ENCODE measurements at places on chromosomes 1 and 21. TPM values are rescaled to one million over a fixed set of nuclear protein-coding genes. Genes with fewer than 3 reads are reported as not detected.

GRCh38 chr1:1916851-1917251 lies 1.8 kb downstream of the CALML6 start:
- H3K27me3 ChIP-seq, result no peaks in the 10 kb centered on the region
- no peak overlapping the region for H3K27ac ChIP-seq
- H3K36me3 ChIP-seq, result no peaks in the 10 kb centered on the region
- DNase-seq, result no peak

KRTAP19-1 gene
- not detected for total RNA-seq

ADORA3 gene
- not detected for total RNA-seq

GRCh38 chr1:150808121-150808520 lies at the start of gene CTSK:
TSS of gene CTSK (minus strand) at chr1:150808260. CDS start at chr1:150806805, 1,455 bp downstream.
- no peak for DNase-seq
- peaks cover 10% of the 10 kb centered on the region for H3K36me3 ChIP-seq
- no peaks in the 10 kb centered on the region for H3K27me3 ChIP-seq

SPRR2F gene
- not detected for total RNA-seq

XPR1 gene
- total RNA-seq, result 21.4 TPM

GRCh38 chr1:192573499-192573898 lies 2.1 kb upstream of the RGS1 start:
- H3K27ac ChIP-seq, result no peak overlapping the region
- H3K4me1 ChIP-seq, result no peaks in the 10 kb centered on the region
- H3K27me3 ChIP-seq, result no peaks in the 10 kb centered on the region
- peaks cover 5% of the 10 kb centered on the region for H3K36me3 ChIP-seq
- no peak for DNase-seq
- no peak overlapping the region for H3K4me3 ChIP-seq

DNA sequence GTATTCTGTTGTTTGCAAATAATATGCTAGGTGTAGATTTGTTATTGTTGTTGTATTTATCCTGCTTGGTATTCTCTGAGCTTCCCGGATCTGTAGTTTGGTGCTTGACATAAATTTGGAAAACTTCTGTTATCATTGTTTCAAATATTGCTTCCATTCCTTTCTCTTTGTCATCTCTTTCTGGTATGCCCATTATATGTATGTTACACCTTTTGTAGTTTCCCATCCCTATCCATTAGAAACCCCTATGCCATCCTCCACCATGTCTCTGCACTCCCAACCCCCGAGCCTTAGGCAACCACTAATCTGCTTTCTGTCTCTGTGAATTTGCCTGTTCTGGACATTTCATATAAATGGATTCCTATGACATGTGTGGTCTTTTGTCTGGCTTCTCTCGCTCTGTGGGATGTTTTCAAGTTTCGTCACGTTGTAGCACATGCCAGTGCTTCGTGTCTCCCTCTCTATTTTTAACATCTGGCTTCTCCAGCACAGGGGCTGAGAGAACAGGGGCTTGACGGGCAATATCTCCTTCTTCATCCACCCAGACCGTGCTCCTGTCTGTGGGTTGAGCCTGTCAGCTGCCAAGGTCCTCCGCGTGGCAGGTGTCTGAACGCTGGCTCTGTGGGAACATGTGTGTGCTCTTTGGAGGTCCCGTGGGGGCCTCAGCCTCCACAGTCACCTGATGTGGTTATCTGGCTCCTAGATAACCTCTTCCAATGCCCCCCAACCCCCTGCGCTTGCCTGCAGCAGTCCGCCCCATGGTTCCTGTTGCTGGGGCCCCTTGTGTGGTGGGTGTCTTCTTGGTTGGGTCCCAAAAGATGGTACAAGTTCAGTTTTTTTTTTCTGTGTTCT lies 32.8 kb upstream of the MAN1C1 start:
- DNase-seq, result no peak
- H3K4me1 ChIP-seq, result no peaks in the 10 kb centered on the region
- no peak overlapping the region for H3K4me3 ChIP-seq
- no peak overlapping the region for H3K27ac ChIP-seq
- H3K36me3 ChIP-seq, result no peaks in the 10 kb centered on the region
- H3K27me3 ChIP-seq, result no peaks in the 10 kb centered on the region

CFHR2 gene
- not detected for total RNA-seq

SYNC gene
- total RNA-seq, result 23.0 TPM

- peak overlapping the region; percentile 93 for H3K4me3 ChIP-seq
- H3K36me3 ChIP-seq, result peaks cover 5% of the 10 kb centered on the region
- DNase-seq, result no peak
Measured at GRCh38 chr1:156081180-156081916, 917 bp downstream of the MEX3A start.

- peak overlapping the region; percentile 69 for H3K4me3 ChIP-seq
- no peaks in the 10 kb centered on the region for H3K27me3 ChIP-seq
- H3K27ac ChIP-seq, result peak overlapping the region; percentile 82
- no peaks in the 10 kb centered on the region for H3K36me3 ChIP-seq
- peaks cover 43% of the 10 kb centered on the region for H3K4me1 ChIP-seq
Measured at GRCh38 chr1:27011976-27012563, 580 bp downstream of the TENT5B start.

DNA sequence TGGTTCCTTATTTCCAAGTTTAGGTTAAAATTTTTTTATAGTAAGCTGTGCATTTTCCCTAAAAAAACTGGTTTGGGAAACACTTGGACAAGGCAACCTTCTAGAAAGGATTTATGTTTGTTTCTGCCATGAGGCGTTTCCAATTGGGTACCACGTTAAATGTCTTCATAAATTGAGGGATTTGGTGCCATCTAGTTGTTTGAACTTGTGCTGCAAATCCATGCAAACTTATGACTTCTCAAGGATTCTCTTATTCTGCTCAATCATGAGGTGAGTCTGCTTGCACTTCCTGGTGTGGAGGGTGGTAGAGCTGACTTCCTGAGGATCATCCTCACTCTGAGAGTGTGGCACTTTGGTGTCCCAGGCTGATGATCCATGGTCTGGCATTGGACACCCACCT lies 123.3 kb downstream of the PCNX2 start:
- H3K4me1 ChIP-seq, result no peaks in the 10 kb centered on the region
- H3K27ac ChIP-seq, result no peak overlapping the region
- H3K36me3 ChIP-seq, result peaks cover 40% of the 10 kb centered on the region
- no peaks in the 10 kb centered on the region for H3K27me3 ChIP-seq

DNA sequence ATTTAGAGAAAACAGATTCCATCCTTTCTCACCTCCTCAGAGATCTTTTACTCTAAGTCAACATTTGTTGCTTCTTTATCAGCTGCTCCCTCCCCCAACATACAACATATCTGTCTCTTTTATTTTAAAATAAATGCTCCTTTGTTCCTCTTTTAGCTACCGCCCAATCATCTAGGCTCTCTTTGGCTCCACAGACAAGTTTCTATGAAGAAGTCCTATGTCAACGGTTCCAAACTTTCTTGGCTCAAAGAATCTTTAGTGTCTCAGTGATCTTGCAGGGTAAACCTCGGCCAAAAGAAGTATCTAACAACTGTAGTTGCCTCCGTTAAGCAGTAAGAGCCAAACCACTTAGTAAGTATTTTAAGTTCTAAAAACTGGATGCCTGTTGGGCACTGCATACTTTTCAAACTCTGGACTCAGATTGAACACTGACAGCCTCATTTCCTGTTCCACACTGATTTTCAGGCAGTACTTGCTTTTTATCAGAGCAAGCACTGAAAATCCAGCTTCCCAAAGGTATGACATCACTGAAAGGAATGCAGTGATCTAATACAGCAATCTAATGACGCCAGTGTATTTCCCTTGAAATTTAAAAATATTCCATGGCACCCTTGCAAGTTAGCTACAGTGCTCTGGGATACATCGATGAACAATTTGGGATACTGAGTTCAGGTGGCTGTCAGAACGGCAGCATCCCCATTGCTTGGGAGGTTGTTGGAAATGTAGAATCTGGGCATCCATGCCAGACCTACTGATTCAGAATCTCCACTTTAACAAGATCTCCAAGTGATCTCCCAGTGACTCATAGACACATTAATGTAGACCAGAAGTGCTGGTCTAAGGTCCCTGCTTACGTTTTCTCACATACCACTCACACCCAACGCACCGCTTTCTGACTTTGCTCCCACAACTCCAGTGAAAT lies 26.8 kb downstream of the EGLN1 start:
- H3K27ac ChIP-seq, result peak overlapping the region; percentile 86
- peaks cover 5% of the 10 kb centered on the region for H3K36me3 ChIP-seq
- peak overlapping the region; percentile 42 for H3K4me3 ChIP-seq

GRCh38 chr1:200654660-200655059 lies 15.0 kb downstream of the DDX59 start:
- peaks cover 47% of the 10 kb centered on the region for H3K36me3 ChIP-seq
- no peaks in the 10 kb centered on the region for H3K27me3 ChIP-seq
- H3K4me1 ChIP-seq, result no peaks in the 10 kb centered on the region
- no peak for DNase-seq
- no peak overlapping the region for H3K4me3 ChIP-seq
- no peak overlapping the region for H3K27ac ChIP-seq

DNA sequence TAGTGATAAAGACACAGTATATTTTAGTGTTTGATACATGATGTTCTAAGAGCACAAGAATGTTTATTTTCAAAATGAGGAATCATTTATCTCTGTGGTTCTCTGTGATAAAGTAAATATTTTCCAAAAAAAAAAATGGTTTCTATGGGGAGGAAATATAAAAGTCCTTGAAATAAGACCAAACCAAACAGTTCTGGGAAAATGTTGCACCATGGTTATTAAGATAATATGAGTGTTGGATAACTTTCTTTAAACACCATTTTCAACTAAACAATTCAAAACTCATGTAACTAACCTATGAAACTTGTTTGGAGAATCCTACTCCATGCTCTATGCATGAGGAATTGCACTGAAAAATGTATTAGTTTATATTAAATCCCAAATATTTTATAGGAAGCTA lies 184.6 kb downstream of the KCNT2 start:
- H3K27ac ChIP-seq, result peak overlapping the region; percentile 73
- peaks cover 36% of the 10 kb centered on the region for H3K4me1 ChIP-seq
- no peaks in the 10 kb centered on the region for H3K27me3 ChIP-seq
- no peak for DNase-seq
- peaks cover 32% of the 10 kb centered on the region for H3K36me3 ChIP-seq

DNA sequence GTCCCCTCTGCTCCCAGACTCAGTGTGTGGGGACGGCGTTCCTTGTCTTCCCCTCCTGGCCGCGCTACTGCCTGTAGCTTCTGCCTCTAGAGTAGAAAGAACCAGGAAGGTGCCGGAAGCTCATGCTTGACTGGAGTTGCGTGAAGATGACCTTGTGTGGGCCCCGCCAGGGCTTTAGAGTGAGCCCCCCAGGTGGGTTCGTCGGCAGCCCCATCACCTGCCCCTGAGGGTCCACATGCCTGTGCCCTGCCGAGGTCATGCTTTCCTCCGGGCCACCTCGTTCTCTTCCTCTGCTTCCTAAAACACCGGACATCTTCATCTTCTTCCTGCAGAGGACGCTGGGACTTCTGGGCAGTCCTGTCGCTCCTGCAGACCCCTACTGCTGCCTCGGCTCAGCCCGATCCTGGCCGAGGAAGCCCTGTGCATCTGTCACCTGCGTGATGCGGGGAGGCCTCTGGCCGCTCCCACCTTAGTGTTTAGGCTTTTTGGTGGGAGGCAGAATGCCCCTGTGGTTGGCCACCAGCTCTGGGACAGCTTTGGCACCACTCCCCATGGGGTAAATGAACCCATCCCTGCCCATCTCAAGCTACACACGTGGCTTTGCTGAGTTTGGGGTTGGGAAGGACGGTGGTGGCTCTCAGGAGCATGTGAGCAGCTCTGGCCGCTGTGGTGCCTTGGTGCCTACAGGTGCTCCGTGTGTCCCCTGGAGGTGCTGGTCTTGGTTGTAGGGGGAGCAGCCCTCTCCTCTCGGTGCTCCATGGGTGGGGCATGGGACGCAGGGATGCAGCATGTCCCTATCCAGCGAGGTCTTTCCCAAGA lies 12.3 kb downstream of the OBSCN start:
- no peak overlapping the region for H3K27ac ChIP-seq
- H3K4me3 ChIP-seq, result no peak overlapping the region
- no peaks in the 10 kb centered on the region for H3K27me3 ChIP-seq
- peaks cover 8% of the 10 kb centered on the region for H3K36me3 ChIP-seq

DNA sequence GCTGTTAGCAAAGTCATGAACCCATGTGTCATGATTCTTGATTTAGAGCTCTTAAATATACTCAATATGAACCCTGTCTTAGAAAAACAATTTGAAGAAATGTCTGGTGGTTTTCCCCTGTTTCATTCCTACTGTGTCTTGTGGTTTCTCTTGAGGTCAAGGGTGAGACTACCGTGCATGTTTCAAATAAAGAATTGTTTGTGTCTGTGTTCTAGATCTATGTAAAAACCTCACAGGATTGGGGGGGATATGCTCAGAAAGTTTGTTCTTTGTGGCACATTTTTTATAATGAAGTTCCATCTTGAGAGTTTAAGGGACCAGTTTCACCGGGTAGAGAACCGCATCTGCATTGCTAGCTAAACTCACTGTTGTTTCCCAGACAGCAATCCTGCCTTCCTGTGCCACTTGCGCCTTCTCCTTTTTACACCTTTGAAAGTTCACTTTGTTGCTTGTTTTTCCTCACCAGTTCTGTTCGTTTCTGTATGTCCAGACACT lies 30.9 kb upstream of the CACYBP start:
- DNase-seq, result no peak
- H3K36me3 ChIP-seq, result peaks cover 1% of the 10 kb centered on the region
- no peaks in the 10 kb centered on the region for H3K27me3 ChIP-seq
- H3K27ac ChIP-seq, result peak overlapping the region; percentile 62
- peaks cover 41% of the 10 kb centered on the region for H3K4me1 ChIP-seq
- no peak overlapping the region for H3K4me3 ChIP-seq

DNA sequence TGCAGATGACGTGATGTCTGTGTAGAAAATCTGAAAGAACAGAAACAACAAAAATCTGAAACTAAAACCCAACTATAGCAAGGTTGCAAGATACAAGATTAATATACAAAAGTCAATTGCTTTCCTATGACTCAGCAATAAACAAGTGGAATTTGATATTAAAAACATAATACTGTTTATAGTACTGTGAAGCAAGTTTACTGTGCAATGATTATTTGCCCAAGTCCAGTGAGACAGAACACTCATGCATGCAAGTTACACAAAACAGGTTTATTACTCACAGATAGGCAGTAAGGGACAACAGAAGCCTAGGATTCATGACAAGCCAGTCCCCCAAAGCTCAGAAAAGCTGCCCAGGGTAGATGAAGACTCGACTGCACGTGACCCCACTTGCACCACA lies 62.4 kb upstream of the RAB4A start:
- H3K36me3 ChIP-seq, result no peaks in the 10 kb centered on the region
- no peak for DNase-seq
- peaks cover 35% of the 10 kb centered on the region for H3K27me3 ChIP-seq
- no peak overlapping the region for H3K4me3 ChIP-seq
- no peak overlapping the region for H3K27ac ChIP-seq
- no peaks in the 10 kb centered on the region for H3K4me1 ChIP-seq

Data from osteocyte (in vitro differentiated cells).